CD8-positive, alpha-beta memory T cell (primary cell): ENCODE measurements at places on chromosomes 1 and 21.

DNA sequence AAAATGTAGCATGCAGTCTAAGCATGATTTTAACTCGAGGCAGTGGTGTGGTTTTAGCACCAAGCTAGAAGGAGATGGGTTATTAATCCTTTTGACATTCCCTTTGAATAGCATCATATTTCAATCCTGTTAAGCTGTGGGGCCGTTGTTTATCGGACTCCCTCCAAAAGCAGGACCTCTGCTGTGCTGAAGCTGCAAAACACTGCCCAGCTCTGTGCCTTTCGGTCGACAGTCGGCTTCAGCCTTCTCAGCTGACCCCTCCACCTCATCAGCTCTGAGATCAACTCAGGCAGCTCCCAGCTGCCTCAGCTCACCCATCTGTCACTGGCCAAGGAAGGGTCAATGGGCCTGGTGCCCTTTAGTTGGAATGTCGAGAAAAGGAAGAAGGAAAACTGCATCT lies 95.5 kb downstream of the KAZN start:
- DNase-seq: no peak

GRCh38 chr1:54409156-54410142 lies 3.3 kb upstream of the SSBP3 start:
- no peak for DNase-seq

DNA sequence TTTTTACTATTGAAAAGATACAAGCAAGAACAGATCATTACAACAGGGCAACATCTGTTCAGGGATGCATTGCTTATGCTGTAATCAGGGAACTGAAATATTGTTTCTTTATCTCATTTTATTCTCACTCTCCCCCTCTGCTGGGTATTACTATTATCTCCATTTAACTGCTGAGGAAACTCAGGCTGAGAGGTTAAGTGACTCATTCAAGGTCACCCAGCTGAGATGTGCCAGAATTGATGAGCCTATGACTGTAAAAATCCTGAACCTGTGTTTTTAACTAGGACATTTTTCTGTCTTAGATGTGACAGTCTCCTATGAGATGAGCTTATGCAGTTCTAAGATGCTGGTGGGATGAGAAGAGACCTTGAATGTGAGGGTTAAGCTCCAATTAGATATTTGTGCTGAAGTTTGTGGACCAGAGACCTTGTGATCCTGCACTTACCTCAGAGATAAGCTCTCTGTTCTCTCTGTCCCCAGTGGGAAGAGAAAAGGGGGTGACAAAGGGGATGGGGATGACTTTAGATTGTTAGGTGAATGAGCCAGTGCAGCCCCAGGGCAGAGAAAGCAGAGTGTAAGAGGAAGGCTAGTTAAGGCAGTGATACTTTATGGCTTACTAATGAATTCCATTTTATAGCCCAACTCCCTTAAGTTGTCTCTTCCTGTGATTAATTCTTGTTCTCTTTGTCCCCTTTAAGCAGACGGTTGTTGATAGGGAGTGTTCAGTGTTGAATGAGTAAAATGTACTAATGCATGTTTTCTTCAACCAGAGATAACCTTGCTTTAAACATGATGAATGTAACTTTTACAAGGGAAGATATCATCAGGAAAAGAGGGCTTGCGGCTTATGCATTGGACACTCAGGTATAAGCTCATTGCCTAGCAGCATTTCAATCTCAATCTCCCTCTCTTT lies 111.4 kb downstream of the HLX start:
- no peak for DNase-seq

- no peak for DNase-seq
These were observed 4.5 kb upstream of the PRDX1 start for GRCh38 chr1:45526135-45526644.
